BJ (cell line): ENCODE measurements at places on chromosomes 2 and 18. TPM values are rescaled to one million over a fixed set of nuclear protein-coding genes. Genes with fewer than 3 reads are reported as not detected.

Gene RFTN2
- 0.04 and 0.16 TPM in 2 replicates for polyA plus RNA-seq

Gene GNAL
- 0.21 and 0.43 TPM in 2 replicates for polyA plus RNA-seq

Gene RND3
- polyA plus RNA-seq, result 255 and 497 TPM in 2 replicates

Gene FAM161A
- polyA plus RNA-seq, result 0.20 and 0.33 TPM in 2 replicates

Gene PUM2
- polyA plus RNA-seq, result 39.7 and 51.1 TPM in 2 replicates

Gene LCLAT1
- 10.8 and 18.0 TPM in 2 replicates for polyA plus RNA-seq

Gene CSRNP3
- 0.18 and 0.23 TPM in 2 replicates for polyA plus RNA-seq

Gene NGEF
- polyA plus RNA-seq, result 0.11 and 0.23 TPM in 2 replicates

Gene KLHL29
- 8.1 and 10.0 TPM in 2 replicates for polyA plus RNA-seq

Gene CXCR1
- polyA plus RNA-seq, result not detected in 2 replicates

Gene HOXD4
- 0.12 and 0.28 TPM in 2 replicates for polyA plus RNA-seq

Gene DLX2
- polyA plus RNA-seq, result 0.16 and 0.20 TPM in 2 replicates

Gene C1GALT1C1L
- polyA plus RNA-seq, result 0.12 and 0.48 TPM in 2 replicates

Gene MAP2
- 3.5 and 3.7 TPM in 2 replicates for polyA plus RNA-seq

Gene ANKRD30B
- polyA plus RNA-seq, result 0.05 TPM in 1 of 2 replicates, not detected in the other

Gene SKA1
- polyA plus RNA-seq, result 6.2 and 9.7 TPM in 2 replicates

Gene IHH
- 0.05 TPM in 2 replicates for polyA plus RNA-seq

Gene HSBP1L1
- polyA plus RNA-seq, result 19.1 and 26.4 TPM in 2 replicates

Gene KHK
- 0.33 and 0.43 TPM in 2 replicates for polyA plus RNA-seq

Gene PSTPIP2
- 5.9 and 7.2 TPM in 2 replicates for polyA plus RNA-seq

Gene RGPD6
- polyA plus RNA-seq, result 4.1 and 12.6 TPM in 2 replicates

Gene HOXD10
- polyA plus RNA-seq, result 11.0 and 12.6 TPM in 2 replicates

Gene TOGARAM2
- polyA plus RNA-seq, result 0.09 and 0.29 TPM in 2 replicates

Gene PXDN
- 144 and 212 TPM in 2 replicates for polyA plus RNA-seq

Gene NLRC4
- not detected in 2 replicates for polyA plus RNA-seq

Gene HRH4
- 0.05 TPM in 1 of 2 replicates, not detected in the other for polyA plus RNA-seq

Gene PRR30
- polyA plus RNA-seq, result not detected in 2 replicates

Gene NDC80
- polyA plus RNA-seq, result 18.1 and 24.0 TPM in 2 replicates

Gene RRM2
- 23.5 and 31.8 TPM in 2 replicates for polyA plus RNA-seq

Gene SERPINB13
- polyA plus RNA-seq, result not detected in 2 replicates

Gene SLC16A14
- polyA plus RNA-seq, result 0.93 and 1.0 TPM in 2 replicates

Gene NCKAP5
- polyA plus RNA-seq, result 2.1 and 2.5 TPM in 2 replicates

Gene CDH7
- not detected in 2 replicates for polyA plus RNA-seq

Gene EMILIN2
- polyA plus RNA-seq, result 7.0 and 7.6 TPM in 2 replicates

Gene METTL5
- polyA plus RNA-seq, result 17.3 and 30.3 TPM in 2 replicates

Gene ANKRD62
- not detected in 2 replicates for polyA plus RNA-seq

Gene KCNK3
- polyA plus RNA-seq, result 0.13 and 0.22 TPM in 2 replicates

Gene DPYSL5
- not detected in 2 replicates for polyA plus RNA-seq

Gene XDH
- 0.47 and 0.69 TPM in 2 replicates for polyA plus RNA-seq

Gene PFN4
- 0.40 and 0.65 TPM in 2 replicates for polyA plus RNA-seq

Gene ARHGAP15
- polyA plus RNA-seq, result not detected in 2 replicates

Gene GALNT3
- polyA plus RNA-seq, result 2.4 and 5.4 TPM in 2 replicates

Gene SULT1C4
- polyA plus RNA-seq, result 0.05 TPM in 1 of 2 replicates, not detected in the other
